ENCODE measurements at places on chromosomes 13 and 19.

DNA sequence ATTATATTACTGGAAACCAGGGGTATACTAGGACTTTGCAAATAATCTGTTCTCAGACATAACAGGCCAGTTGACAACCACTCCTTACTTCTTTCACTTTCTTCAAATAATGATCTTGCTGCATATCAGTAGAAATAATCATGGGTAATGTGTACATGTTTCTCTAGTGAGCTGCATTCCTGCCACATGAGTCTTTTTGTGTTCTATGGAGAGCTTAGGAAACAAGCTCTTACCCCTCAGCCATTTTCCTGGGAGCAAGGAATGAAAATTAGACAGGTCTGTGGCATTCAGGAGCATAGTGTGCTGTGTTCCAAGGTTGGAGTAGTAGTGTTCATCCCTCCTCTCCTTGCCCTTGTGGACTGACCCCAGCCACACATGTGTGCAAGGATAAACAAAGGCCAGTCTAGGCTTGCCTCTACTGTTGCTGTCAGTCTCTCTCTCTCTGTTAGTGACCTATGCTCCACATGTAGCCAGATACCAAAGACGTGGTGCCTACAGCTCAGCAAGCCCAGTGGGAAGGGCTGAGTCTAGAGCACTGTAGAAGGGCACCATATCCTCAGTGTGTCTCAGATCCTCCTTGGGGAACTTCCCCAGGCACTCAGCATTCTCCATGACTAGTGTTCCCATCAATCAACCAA lies 11.5 kb upstream of the OXGR1 start:
- DNase-seq, result no peak

DNA sequence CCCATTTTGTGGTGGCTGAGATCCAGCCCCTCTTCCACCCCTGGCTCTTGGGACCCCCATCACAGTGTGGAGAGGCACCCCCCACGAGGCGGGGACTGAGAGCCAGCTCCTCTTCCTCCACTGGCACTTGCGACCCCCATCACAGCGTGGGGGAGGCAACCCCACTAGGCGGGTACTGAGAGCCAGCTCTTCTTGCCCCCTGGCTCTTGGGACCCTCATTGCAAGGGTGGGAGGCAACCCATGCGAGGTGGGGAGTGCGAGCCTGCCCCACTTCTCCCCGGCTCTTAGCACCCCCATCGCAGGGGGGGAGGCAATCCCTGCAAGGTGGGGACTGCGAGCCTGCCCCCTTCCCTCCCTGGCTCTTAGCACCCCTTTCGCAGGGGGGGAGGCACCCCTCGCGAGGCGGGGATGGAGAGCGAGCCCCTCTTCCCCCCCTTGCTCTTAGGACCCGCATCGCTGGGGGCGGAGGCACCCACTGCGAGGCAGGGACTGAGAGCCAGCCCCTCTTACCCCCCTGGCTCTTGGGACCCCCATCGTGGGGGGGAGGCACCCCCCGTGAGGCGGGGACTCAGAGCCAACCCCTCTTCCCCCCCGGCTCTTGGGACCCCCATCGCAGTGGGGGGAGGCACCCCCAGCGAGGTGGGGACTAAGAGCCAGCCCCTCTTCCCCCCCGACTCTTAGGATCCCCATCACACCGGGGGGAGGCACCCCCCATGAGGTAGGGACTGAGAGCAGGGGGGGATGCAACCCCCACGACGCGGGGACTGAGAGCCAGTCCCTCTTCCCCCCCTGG lies 364.6 kb upstream of the SPRY2 start:
- DNase-seq, result no peak

- DNase-seq, result no peak
Observed at GRCh38 chr19:41324921-41325639, 15.1 kb downstream of the CCDC97 start.

DNA sequence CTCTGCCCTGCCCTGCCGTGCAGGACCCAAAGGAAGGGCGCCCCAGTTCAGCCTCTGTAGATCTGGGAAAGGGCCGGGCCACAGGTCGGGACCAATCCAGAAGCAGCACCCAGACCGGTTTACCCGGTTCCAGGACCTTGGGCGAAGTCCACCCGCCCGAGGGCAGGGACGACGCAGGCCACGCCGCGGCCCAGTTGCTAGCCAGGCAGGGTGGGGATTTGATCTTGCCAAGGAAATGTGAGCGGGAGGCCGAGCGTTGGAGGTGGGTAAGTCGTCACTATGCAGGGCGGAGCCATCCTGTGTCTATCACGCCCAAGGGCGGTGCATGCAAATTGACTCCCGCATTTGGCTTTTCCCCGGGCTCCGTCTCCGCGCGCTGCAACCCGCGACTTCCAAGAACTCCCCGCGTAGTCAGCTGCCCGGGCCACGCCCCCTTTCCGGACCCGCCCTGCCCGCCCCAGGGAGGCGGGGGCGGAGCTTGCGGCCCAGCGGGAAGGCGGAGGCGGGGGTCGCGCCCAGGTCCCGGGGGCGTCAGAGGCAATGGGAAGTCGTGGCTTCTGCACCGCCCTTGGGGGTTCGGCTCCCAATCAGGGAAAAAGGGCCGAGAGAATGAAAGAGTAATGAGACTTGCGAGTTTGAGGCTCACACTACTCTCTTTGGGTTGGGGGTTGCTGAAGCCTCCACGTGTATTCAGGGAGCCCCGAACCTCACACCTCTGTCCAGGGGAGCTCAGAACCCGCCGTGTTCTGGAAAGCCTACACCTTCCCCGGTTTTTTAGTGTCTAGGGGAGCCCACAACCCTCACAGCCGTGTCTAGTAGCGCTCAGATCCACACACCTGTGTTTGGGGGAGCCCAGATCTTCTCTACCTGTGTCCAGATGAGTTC lies 12.8 kb downstream of the IER2 start:
- no peak for DNase-seq

DNA sequence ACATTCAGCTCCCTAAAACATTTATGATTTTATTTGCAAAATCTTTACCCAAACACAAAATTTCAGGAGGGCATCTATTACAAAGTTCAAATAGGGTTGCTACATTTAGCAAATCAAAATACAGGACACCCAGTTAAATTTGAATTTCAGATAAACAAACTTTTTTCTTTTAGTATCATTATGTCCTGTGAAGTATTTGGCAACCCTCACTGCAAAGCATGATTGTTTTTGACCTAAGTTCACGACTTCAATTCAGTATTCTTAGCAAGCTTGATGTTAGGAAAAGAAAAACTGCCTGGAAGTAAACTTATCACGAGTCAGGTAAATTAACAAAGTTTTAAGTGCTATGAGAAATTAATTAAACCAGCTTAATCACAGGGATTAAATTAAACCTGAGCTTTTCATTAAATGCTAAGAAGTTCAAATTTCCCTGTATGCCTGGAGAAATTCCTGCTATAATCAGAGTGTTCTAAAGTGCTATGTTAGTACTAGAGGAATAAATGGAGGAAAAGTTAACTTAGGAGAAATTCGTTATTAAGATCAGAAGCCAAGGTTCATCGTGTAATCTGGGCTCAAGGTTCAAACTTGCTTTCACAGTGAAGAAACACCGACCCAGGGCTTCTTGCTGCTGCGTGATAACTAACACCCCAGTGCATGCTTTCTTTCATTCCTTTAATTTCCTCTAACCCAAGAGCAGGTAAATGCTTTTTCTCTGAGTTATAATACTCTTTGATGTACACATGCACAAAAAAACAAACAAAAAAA lies 298.1 kb downstream of the FOXO1 start:
- no peak for DNase-seq

GRCh38 chr19:32422435-32422834 lies 16.9 kb downstream of the DPY19L3 start:
- DNase-seq, result no peak

DNA sequence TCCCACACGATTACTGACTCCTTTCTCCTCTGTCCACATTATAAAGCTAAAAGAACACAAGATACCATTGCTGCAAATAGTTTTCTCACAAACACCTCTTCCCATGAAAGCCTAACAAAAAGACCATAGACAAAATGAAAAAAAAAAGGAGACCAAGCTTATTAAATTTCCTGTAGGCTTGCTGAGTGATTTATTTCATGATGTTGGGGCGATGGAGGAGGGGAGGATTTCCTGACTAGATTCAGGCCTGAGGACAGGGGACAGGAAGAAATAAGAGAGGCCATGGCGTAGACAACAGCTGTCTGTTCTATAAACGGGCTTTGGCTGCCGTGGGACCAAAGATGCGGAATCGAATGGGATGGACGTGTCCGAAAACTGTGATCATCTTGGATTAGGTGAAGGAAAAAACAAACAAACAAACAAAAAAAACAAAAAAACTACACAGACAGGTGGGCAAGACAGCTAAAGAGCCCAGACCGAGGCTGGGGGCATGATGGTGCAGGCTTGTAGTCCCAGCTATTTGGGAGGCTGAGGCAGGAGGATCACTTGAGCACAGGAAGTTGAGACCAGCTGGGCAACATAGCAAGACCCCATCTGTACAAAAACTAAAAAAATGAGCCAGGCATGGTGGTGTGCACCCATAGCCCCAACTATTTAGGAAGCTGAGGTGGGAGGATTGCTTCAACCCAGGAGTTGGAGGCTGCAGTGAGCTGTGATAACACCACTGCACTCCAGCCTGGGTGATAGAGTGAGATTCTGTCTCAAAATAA lies 5.3 kb downstream of the TMPRSS9 start:
- no peak for DNase-seq

GRCh38 chr19:795691-796581 lies 1.3 kb upstream of the PTBP1 start:
- DNase-seq, result no peak

- no peak for DNase-seq
Observed at GRCh38 chr13:112902101-112902651, 66.8 kb upstream of the MCF2L start.

DNA sequence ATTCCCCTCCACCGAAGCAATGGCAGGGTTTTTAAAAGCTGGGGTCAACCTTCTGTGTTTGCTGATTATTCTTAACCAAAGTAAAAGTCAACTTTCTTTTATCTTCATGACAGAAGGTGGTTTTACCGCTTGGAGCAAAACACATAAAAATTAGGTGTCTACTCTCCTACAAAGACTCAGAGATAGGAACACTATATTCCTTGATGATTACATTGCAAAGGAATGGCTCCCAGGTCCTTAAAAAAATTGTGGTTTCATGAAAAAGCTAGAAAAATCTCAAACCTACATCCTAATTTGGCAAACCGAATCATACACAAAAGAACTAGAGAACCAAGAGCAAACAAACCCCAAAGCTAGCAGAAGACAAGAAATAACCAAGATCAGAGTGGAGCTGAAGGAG lies 760.4 kb upstream of the PCDH20 start:
- DNase-seq, result no peak

DNA sequence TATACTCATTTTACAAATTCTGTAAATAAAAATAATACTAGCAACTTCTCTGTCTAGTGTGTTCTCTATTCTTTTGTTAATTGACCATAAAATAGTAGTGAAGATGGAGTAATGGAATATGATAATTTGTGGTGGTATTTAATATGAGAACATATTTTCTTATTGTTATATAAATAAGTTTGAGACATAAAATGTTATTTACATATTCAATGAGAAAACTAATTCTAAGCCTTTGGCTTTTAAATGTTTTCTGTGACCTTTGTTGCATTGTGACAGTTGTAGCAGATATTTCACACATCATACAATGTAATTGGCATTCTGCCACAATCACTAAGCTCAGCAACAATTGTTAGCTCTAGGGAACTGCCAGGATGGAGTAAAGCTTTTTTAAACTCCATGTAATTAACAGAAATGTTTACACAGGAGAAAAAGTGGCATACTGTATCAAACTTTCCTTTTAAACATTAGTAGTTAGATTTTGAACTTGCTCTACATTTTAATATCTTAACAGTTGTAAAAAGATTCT lies 562.1 kb upstream of the PCDH9 start:
- no peak for DNase-seq

GRCh38 chr13:94325650-94326049 lies 153.8 kb downstream of the DCT start:
- no peak for DNase-seq

DNA sequence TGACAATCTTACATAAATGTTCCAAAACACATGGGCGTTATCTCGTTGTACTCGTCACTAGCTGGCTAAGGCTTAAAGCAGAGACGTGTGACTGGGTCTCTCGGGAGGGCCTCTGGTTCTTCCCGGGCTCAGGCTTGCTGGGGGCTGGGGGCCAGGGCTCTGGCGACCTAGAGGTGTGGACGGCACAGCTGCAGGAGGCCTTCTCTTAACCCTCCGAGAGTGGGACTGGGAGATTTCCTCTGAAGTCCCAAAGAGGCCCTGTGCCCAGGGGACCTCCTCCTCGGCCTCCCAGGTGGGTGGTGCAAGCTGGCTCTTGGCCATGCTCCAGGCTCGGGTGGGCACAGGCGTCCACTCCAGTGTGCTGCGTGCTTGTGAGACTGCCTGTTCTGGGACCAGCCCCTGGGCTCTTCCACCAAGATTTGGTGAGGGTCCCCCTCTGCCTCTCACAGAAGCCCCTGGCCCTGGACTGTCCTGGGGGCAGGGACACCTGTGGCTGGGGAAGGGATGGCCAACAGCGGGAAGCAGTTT lies 2.2 kb downstream of the CAPS start:
- DNase-seq, result no peak

- DNase-seq, result no peak
Observed at GRCh38 chr13:46289260-46289955, 77.7 kb downstream of the LRRC63 start.

- DNase-seq, result no peak
Observed at GRCh38 chr13:98155475-98156109, 12.7 kb downstream of the FARP1 start.

GRCh38 chr19:34816708-34817107 lies 43.7 kb upstream of the ZNF599 start:
- no peak for DNase-seq

DNA sequence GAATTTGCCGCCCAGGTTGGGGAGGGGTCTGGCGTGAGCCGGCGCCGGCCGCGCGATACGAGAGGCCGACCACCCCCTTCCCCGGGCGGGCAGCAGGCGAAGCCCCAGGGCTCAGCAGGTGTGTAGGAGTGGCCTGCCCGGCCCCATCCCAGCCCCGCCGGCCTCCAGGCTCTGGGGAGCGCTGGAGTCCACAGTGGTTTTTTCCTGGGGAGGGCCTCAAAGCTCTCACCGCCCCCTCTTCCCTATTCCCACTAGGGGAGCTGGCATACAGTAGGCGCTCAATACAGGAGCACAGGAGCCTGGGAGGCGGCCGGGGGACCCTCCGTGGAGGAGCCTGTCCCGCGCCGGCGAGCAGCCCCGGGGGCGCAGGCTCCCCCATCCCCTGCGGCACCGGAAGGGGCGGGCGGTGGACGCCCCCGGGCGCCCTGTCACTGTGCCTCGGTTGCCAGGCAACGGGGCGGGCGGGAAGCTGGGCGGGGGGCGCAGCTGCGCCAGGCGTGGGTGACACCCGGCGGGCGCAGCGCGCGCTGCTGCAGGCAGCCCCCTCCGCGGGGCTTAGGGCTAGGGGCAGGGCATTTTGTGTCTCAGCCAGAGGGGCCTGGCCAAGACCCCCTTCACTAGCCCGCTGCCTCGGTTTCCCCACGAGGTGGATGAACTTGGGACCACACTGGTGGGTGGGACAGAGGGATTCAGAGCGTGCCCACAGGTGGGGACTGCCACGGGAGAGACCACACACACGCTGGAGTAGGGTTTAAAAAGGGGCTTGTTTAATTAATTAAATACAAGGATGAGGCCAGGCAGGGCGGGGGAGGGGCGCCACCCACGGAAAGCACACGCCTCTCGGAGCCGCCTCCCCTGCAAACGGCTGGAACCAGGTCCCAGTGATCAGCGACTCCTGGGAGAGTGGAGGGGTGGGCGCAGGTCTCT lies 3.6 kb upstream of the REXO1 start:
- DNase-seq, result no peak

GRCh38 chr19:6738787-6739389 lies 592 bp upstream of the TRIP10 start:
- no peak for DNase-seq

All from GM19239 (cell line).